ENCODE measurements at places on chromosomes 13 and 19.

DNA sequence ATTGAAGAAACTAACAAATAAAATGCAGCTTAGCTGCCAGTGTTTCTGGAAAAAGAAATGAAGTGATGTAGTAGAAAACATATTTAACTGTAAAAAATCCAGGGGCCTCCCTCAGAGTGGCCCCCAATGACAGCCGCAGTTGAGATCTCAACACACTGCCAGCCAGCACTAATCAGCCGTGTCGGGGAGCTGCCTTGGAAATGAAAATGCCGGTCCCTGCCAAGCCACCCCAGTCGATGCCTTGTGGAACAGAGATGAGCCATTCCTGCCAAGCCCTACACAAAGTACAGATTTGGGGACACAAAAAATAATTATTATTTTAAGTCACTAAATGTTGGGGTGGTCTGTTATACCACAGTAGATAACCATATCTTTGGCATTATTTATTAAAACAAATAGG, 1342.4 kb downstream of the EFNB2 start:
- no peak for DNase-seq

DNA sequence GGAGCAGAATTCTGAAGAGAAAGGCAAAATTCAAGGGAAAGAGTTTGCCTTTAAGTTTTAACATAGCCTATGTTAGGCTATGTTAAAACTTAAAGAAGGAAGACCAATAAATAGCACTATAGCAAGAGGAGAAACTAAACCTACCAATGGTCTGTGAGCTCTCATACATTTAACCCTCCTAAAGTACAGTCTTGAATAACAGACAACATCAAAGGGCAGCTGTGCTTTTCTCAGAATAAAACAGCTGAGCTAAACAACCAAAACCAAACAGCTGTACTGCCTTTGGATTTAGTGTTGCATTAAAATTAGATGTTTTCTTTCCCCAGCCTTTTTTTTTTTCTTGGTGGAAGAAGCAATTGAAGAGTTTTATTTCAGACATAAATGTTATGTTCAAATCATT, 34.0 kb downstream of the KLF5 start:
- DNase-seq, result no peak

- no peak for DNase-seq
These were observed 258.2 kb downstream of the TDRD3 start for GRCh38 chr13:60655256-60655655.

- no peak for DNase-seq
These were observed 28.0 kb upstream of the FREM2 start for GRCh38 chr13:38658906-38659305.

DNA sequence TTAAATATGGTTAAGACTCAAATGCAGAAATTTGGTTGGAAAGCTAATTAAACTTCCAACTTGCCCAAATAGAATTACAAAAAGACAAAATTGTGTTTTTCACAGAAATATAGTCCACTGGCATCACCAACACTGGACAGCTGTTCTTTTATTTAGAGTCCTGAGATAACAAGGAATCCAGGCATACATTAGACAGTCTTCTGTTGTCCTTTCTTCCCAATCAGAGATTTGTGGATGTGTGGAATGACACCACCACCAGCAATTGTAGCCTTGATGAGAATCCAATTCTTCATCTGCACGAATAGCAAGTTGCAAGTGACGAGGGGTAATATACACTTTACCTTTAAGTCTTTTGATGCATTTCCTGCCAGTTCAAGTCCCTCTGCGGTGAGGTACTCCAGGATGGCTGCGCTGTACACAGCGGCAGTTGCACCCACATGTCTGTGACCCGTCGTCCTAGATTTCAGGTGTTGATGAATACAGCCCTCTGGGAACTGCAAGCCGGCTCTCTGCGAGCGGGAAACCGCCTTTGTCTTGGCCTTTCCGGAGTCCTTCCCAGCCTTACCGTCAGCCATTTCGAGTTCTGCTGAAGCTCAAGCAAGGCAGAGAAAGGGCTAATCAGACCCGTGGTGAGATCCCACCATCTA, 14.7 kb downstream of the UBAC2 start:
- DNase-seq, result peak; percentile 61

- no peak for DNase-seq
These were observed 449.7 kb downstream of the IRS2 start for GRCh38 chr13:109336730-109337129.

DNA sequence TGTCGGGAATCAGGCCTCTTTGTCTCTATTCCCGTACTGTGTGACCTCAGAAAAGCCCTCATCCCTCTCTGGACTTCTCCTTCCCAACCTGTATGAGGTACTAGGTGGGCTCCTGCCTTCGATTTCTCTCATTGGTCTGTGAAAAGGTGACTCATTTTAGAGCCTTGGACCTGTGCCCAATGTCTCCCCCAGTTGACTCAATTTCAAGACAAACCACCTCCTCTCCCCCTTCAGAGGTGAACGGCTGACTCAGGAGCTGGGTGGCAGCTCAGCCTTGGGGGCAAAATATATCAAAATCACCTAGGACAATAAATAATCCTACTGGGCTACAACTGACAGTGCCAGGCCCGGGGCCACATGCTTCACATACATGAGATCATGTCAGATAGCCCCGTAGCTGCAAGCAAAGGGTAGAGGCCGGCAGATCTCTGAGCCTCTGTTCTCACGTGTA, 630 bp downstream of the COQ8B start:
- DNase-seq, result peak; percentile 71

DNA sequence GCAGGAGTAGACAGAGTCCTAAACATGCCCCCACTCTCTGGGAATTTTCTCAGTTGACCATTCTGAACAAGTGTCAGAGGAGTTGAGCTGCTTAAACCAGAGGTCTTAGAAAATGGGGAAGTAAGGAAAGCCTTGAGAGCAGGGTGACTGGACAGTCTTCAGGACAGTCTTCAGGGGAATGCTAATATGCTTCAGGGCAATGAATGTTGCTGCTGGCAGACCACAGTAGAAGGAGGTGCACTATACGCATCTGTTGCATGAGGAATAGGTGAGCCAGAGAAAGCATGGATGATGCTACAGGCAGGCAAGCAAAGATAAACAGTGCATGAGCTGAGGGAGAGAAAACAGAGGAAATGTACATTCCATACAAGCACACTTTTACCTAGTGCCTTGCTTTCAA, 196.6 kb upstream of the GPR12 start:
- no peak for DNase-seq

DNA sequence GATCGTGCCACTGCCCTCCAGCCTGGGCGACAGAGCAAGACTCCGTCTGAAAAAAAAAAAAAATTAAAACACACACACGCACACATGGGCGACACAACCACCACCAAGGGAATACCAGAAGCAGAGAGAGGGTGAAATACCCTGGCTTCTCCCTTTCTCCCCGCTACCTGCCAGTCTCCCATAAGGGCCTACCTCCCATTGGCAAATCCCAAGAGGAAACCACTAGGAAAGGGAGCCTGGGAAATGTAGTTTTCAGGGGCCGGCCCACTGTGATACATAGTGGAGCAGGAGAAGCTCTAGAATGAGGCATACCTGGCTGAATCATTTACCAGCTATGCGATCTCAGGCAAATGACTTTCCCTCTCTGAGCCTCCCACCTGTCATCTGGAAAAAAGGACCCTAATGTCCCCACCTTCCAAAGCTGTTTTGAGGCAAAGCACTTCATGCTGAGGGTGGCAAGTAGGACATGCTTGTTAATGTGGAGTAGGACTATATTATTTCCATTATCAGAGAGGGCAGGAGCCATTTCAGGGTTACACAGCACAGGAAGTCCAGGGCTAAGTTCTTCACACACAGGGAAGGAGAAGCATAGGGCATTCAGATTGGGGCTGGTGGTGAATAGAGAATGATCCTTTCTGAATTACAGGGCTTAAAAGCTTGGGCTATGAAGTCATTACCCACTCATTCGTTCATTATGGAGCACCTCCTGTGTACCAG, 14.3 kb upstream of the HNRNPUL1 start:
- DNase-seq, result no peak

DNA sequence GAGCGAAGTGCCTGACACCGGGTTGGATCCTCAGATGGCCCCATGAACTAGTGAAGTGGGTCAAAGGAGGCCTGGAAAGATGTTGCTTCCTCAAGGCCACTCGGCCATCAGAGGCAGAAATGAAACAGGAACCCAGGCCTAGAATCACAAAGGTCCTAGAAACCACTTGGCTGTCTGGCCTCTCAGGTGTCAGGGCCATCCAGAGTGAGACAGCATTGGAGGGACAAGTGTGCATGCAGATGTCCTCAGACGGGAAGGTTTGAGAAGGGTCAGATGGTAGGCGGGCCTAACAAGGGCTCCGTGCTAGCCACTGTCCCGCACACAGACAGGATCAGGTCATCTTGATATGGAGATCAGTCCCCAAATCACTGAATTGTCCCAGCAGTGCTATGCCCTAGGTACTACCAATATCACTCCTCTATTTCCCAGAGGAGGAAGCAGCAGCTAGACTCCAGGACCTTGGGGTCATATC, 14.3 kb downstream of the CCDC97 start:
- DNase-seq, result no peak

DNA sequence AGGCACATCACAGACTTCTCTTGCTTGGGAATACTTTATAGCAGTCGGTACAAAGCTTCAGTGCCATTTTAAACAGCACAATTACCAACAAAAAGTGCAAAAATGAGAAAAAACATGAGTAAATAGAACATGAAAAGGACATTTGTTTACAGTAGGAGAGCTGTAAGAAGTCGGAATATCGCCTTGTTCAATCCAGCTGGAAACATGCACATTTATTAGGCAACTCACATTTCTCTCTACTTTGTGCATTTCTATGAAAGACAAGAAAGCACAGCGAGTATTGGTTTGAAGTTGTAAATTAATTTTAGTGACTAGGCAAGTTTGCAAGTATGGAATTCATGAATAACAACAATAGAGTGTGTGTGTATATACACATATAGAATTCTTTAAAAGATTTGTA, 484.7 kb downstream of the DACH1 start:
- no peak for DNase-seq

DNA sequence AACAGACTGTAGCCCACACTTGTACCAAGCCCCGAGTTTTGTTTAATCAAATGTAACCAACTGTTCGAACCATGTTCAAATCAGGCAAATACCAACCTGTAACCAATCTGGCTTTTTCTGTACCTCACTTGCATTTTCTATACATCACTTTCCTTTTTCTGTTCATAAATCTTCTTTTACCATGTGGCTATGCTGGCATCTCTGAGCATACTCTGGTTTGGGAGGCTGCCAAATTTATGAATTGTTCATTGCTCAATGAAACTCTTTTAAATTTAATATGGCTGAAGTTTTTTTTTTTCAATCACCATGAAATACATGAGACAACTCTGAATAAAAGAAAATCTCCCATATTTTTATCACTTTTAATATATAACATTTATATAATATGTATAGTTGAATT, 256.1 kb downstream of the SLITRK6 start:
- no peak for DNase-seq

DNA sequence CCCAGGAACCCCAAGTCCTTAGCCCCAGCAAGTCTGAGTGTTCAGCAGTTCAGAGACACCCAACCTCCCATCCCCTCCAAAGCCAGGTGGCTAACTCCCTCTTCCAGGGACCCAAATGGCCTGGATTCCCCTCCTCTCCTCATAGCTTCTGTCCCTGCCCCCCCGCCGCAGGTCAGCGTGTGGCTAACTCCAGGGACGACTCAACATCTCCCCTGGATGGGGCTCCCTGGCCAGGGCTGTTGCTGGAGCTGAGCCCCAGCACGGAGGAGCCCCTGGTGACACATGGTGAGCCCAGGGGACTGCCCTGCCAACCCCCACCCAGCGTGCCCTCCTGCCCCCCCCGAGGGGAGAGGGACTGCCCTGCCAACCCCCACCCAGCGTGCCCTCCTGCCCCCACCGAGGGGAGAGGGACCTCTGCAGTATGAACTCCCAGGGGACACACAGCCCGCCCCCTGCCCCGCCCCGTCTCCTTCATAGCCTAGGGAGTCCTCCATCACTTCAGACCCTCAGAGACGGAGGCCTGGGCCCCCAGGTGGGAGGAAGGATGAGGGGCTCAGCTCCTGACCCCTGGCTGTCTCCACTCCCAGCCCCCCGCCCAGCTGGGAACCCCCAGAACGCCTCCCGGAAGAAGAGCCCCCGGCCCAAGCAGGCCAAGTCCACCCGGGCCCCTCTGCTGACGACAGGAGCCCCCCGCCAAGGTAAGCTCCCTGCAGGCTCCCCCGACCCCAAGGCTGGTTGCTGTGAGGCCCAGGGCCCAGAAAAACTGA, 1.7 kb downstream of the SSC5D start:
- DNase-seq, result no peak

GRCh38 chr13:37701306-37701705, 102.7 kb upstream of the POSTN start:
- no peak for DNase-seq

- peak; percentile 21 for DNase-seq
These were observed 379.4 kb downstream of the KLF12 start for GRCh38 chr13:73754727-73755292.

DNA sequence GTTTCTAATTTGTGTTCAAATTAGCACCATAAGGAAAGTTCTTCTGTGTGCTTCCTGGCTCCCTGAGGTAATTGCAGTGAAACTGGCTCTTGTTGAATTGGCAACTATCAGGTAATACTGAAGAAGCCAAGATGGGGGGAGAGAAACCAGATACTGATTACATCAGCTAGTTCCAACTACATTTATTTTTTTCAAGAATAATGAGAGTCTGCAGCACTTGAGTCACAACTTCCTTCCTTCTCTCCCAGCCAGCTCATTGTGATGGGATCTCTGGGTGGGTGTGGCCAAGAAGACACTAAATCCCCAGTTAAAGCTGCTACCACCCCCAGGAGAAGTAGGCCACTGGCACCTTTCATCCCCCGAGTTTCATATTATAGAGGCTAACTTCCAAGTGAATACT, 100.7 kb upstream of the RXFP2 start:
- no peak for DNase-seq

DNA sequence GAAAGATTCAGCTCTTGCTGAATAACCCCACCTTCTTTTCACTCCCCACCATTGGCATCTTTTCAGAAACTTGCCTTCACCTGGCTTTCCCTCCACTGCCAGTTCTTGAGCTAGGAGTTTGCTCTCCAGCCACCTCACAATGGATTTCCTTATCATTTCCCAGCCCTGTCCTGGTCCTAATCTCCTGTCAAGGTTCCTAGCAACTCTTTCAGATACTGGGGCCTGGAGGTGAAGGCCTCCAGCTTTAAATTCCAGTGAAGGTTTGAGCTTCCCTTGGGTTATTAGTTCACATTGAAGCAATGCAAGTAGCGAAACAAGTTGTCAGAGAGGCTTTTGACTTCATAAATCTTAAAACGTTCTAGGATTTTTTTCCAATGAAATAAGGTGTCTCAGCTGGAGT, 320.8 kb upstream of the MAB21L1 start:
- no peak for DNase-seq

DNA sequence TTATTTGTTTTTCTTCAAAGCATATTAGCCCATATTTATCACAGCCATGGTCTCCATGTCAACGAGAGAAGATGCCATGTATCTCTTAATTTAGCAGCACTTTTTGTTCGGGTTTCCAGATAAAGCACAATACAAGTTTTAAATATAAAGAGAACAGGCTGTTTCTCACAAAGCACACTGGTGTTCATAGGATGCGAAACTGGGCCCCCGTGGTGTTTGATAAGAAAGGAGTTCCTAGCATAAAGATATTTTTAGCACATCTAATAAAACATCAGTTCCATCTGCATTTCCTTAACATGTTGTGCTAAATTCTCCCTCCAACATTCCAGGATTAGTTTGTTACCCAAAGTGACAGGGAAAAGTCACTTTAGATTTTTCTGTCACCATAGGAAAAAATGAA, 72.4 kb upstream of the EDNRB start:
- DNase-seq, result no peak

All from activated gamma-delta T cell treated with Interleukin-2 at 50 U/mL for 16 hours (primary cell).